ENCODE measurements at places on chromosomes 4 and X. TPM values are rescaled to one million over a fixed set of nuclear protein-coding genes. Genes with fewer than 3 reads are reported as not detected.

The REELD1 gene
- not detected for total RNA-seq

The CLDN34 gene
- total RNA-seq: not detected

The SPANXN5 gene
- total RNA-seq: not detected

The MAMLD1 gene
- total RNA-seq: 4.5 TPM

The PLXNB3 gene
- total RNA-seq: 14.3 TPM

GRCh38 chr4:155842080-155842479 lies 24.0 kb downstream of the ASIC5 start:
- no peak for DNase-seq

GRCh38 chrX:10158279-10159144 lies 1.7 kb downstream of the CLCN4 start:
- DNase-seq: peak; percentile 27

- no peak for DNase-seq
Measured at GRCh38 chr4:76001700-76002099, 5.6 kb downstream of the CXCL9 start.

DNA sequence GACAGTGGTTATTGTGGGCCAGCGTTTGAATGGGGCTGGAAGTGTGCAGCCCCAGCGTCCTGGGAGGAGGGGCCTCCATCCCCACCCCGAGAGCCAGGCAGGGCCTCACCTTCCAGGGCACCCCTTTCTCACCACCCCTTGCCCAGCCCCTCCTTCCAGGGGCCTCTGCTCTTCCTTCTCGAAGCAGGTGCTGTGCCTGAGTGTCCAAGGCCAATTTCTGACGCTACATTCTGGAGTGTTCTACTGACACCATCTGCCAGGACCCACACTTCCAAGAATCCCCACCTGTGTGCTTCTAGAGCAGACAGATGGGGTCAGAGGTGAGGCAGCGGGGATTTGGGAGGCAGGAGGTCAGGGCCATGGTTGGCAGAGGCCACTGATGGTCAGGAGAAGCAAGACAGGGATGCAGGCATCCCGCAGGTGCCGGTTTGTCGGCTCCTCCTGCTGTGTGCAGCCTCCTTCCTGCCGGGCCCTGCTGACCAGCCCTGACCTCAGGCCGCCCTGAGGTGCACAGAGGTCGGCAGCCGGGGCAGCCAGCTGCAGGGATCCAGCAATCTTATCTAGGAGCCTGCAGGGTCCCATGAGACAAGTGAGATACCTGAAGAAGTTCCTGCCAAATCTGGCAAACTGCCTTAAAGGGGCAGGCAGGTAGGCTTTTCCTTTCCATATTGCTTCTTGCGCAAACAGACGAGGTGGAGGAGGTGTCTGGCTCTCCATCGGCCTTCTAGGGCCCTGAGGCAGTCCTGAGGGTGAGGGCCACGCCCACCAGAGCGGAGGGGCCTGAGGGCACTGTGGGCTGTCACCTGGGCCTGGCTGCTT lies 18.8 kb downstream of the MSANTD1 start:
- no peak for DNase-seq

GRCh38 chr4:10738826-10739489 lies 54.4 kb upstream of the CLNK start:
- DNase-seq: no peak

GRCh38 chr4:6674500-6675149 lies 19.1 kb upstream of the S100P start:
- peak; percentile 54 for DNase-seq

DNA sequence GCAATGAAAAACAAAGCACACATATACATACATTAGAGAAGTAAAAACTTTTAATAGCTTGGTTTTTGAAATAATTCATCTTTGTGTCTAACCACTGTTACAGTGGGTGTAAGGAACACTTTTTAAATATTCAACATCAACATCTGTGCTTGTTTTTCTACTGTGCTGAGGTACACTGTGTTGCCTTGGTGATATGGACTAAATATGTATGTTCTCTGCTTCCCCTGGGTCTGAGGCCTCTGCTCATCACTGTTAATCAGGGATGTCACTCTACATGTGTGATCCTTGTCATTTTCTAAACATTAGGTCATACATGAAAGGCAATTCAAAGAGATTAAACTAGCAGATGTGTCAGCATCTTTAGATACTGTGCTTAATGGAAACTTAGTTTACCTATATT lies 10.9 kb downstream of the MCTS1 start:
- no peak for DNase-seq

DNA sequence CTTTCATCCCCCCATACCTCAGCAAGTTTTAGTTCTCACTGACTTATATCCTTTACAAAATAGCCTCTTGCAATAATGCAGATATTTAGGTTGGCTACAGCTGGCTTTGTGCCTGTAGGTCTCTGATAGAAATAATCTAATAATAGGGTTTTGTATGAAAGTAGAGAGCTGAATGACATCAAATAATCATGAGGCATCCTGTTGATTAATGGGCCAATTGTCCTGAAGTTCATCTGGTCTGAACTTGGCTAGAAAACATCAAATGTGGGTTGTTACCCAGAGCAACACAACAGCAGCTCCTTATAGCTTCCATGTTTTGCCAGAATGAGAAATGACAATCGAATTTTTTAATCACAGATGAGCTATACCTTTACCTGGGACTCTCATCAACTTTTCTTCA lies 19.2 kb upstream of the LHFPL1 start:
- no peak for DNase-seq
